SK-MEL-5 (cell line): ENCODE measurements at places on chromosomes 7 and 10.

DNA sequence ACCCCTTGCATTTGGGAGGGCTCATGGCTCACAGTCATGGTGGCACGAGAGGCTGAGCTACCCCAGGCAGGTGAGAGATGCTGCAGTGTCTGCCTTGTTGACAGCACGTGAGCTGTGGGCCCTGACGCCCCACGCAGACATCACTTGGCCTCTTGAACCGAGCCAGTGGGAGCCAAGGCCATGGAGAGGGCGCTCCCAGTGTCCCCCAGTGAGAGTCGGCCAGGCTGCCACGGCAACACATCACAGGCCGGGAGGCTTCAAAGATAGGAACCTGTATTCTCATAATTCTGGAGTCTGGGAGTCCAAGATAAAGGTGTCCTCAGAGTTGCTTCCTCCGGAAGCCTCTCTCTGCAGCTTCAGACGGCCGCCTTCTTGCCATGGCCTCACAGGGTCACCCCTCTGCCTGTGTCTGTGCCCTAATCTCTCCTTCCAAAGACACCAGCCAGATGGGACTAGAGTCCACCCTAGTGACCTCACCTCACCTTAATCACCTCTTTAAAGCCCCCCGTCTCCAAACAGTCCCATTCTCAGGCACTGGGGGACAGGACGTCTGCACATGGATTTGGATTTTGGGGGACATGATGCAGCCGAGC is 119.6 kb downstream of the KLF6 start:
- DNase-seq, result no peak

- DNase-seq, result no peak
Observed at GRCh38 chr10:79345241-79346011, 1.8 kb upstream of the PPIF start.

DNA sequence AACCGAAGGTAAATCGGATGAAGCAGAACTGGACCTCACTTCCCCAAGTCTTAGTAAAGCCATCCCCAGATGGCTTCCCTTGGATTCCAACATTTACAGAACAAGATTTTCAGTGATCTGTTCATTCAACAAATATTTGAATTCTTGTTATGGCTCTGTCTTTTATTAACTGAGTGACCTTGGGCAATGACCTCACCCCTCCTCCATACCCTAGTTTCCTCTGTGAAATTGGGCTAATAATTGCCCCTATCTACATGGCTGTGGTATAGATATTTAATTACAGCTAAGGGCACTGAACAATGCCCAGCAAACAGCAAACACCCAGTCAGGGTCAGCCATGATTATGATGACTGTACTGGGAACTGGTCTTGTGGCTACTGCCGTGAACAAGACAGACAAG is 19.1 kb downstream of the TECTB start:
- DNase-seq, result no peak

- DNase-seq, result no peak
Observed at GRCh38 chr10:23280419-23281043, 64.1 kb downstream of the C10orf67 start.

DNA sequence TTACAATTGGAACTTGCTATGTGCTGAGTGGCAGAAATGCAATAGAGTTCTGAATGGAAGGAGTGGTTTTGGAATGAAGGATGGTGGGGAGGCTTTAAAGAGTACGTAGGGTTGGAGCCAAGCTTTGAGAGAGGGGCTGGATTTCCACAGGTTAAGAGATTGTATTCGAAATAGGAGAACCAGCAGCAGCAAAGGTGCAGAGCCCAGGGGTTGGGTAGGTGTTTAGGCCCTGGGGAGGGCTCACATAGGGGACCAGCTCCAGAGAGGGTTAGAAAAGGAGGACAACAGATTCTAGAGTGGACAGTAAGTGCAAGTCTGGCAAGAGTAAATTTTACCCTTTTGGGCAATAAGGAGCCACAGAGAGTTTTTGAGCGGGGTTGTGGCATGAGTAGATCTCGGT is 297.2 kb downstream of the RPS24 start:
- DNase-seq, result no peak

GRCh38 chr10:33333260-33334101 is 986 bp downstream of the NRP1 start:
- DNase-seq, result no peak

DNA sequence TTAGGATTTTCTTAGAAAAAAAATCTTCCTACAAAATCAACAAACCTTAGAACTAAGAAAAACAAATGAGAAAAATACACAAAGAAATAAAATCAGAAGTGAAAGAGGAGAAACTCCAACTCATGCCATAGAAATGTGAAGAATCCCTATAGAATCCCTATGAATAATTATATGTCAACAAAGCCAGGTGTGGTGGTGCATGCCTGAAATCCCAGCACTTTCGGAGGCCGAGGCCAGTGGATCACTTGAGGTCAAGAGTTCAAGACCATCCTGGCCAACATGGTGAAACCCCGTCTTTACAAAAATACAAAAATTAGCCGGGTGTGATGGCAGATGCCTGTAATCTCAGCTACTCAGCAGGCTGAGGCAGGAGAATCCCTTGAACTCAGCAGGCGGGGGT is 27.1 kb downstream of the ACSM6 start:
- DNase-seq, result no peak

- peak; percentile 3 for DNase-seq
Observed at GRCh38 chr10:23095966-23096801, 805 bp downstream of the MSRB2 start.

DNA sequence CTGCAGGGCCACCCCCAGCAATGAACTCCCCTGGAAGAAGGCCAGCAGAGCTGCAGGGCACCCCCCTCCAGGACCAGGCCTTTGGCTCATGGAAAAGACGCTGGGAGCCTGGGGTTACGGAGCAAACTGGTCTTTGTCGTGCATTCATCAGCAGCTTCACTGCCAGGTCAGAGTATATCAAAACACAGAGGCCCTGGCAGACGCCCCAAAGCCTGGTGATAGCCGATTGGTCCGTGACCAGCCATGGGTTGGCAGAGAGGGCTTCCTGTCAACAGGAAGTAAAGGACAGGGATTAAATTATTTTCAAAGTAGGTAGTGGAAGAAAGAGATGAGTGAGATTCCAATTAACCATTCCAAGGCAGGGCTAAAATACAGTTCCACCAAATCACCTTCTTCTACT is 9.0 kb downstream of the PRKAG2 start:
- no peak for DNase-seq

GRCh38 chr10:93039721-93040120 is 20.9 kb upstream of the CYP26C1 start:
- DNase-seq, result peak; percentile 55

DNA sequence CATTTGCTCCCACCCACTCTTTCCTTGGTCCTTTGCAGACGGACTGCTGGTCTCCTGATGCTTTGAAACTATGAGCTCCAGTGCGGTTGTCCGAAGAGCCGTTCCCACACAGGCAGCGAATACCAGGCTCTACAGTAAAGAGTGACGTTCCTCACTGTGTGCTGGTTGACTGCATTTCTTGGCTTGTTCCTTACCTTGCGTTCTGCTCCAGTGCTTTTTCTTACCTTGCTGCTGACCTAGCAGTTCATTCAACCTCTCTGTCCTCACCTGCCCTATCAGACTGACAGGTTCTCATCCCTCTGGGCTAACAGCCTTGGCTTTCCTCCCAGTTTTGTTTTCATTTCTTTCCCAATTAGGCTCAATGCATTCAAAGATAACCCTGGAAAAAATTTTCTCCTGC is 214.8 kb downstream of the TMEM178B start:
- no peak for DNase-seq

DNA sequence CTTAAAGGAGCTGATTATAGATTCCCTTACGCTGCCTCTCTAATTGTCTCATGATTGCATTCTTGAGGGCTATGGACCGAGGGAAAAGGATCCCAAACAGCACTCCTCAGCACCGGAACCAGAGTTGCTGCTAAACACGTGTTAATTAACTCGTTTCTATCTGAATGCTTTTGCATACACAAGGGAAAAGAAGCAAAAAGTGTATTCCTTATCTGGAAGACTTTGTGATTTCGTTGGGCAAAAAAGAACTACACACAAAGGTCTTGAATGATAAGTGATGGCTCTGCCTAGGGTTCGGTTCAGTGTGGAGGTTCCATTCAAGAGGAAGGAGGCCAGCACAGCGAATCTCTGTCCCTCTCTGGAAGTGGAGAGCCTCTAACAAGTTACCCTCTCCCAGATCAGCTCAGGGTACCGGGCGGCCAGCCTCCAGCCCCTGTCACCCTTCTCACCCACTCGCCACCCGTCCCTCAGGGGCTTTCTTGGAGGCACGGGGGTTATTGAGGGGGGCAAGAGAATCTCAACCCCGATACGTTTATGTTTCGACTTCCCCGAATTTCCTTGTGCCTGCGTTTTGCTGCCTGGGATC is 515 bp upstream of the SLC4A2 start:
- DNase-seq, result peak; percentile 30

DNA sequence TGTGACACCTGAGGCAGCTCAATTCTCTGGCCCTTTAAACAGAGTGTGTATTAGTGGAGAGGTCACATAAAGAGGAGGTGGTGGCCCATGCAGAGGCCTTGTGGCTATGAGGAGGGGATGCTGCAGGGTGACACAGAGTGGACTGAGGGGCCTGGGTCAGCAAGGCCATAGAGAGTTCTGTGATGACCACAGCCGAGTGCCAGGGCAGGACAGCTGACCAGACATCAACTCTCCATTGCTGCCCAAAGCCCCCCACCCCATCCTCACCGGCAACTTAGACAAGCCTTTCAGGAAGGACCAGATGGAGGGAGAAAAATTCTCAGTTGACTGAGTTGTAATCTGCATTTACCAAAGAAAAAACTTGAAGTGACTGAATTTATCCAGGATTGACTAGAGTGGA is 378.1 kb downstream of the RPS24 start:
- no peak for DNase-seq

DNA sequence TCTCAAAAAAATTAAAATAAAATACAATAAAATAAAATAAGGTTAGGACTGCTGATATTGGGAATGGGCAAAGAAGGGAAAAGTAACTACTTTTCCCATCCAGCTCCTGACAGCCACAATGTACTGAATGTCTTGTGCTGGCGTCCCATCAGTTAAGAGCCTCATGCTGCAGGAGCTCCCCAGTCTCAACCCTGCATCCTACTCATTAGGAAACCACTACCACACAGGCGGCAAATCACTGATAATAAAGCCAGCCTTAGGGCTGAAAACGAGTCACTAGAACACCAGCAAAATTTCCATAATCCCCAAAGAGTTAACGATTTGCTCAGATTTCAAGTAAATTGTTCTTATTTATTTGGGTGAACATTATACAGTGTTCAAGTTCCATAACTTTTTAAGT is 4.3 kb downstream of the YWHAG start:
- DNase-seq, result no peak

DNA sequence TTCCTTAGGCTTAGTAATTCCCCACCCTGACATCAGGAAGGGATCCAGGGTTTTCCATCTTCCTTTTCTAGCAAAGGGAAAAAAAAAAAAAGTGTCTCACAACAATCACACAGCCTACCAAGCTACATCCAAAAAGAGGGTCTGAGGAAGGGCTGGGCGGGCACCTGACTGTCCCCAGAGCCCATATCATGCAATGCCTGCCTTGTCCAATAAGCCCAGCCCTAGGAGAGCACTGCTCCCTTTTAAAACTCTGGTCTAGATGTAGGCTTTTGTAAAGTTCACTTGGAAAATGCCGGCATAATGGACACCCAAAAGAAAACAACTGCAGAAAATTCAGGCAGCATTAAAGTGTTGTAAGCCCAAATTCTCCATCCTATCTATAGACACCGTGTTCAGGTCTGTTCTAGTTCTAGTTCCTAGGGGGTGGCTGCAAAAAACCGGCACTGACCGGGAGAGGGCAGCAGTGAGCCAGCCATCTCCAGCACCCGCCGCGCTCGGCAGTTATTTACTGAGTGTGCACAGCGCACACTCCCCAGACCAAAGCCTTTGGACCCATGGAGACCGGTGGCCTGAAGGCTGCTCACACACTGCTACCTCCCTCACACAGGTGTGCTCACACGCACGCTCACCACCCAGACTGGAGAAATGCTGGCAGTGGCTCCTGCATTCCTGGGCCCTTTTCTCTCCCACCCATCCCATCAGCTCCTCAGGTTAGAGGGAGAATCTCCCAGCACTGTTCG is 48.7 kb downstream of the PODXL start:
- DNase-seq, result peak; percentile 87

- no peak for DNase-seq
Observed at GRCh38 chr7:30501264-30501663, 3.4 kb downstream of the GGCT start.

DNA sequence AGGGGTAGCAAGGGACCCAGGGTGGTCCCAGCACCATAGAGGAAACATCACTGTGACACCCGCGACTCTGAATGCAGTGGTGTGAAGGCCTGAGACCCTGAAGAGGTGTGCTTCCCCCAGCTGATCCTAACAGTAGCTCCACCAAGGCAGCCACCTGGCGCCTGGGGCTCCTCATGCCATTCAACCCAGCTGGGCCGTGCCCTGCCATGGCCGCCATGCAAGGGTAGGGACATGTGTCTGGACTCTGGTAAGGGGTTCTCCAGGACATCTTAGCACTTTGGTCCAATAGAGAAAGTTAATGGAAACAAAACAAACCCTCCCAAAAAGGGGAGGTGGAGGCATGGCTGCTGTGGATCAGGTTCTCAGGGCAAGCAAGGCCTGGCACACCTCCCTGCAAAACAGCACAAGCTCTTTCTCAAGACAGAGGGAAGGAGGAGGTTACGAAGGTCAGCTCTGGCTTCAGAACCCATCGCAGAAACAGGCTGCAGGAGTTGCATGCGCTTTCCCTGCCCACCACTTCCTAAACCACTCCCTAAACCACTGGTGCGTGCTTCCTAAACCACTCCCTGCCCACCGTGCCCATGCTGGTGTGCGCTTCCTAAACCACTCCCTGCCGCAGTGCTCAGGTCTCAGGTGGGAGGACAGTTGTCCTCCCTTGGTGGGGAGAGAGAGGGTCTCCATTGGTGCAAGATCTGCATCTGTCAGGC is 108.7 kb downstream of the LARP4B start:
- no peak for DNase-seq

DNA sequence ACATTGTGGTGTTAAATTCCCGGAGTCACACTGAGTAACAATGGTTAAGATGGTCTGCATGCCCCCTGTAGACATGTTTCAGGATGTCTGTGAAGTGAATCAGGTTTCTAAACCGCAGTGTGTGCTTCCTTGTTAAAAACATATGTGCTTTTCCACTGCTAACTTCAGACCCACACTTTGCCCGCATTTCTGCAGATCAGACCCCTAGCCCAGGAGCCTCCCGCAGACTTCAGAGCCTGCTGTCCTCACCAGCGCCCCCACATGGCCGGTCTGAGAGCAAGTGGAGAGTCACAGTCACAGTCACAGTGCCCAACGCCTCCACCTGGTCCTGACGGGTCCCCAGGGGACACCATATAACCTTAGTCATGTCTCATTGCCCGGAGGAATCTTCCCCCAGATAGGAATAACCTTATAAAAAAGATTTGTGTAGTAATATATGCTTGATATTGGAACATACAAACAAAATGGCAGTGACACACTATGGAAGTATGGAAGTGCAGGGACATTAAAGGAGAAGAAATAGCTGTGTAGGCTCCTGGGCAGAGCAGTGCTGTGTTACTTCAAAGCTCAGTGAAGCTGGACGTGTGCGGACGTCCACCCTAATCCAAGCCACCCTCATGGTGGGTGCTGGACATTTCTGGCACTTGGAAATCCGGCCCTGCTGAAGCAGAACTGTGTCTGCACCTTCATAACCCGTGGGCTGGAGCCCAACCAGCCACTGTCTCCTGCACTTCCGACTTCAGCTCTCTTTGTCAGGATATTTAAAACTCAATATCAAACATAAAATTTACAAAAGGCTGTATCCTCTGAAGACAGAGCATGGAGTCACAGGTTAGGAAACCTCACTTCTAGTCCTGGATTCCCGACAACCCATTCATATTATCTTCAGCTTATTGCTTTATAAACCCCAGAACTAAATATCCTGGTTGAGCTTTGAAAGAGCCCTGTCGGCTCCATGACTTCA is 29.0 kb downstream of the GSTO2 start:
- DNase-seq, result peak; percentile 71

- no peak for DNase-seq
Observed at GRCh38 chr10:49505076-49505475, 33.8 kb downstream of the ERCC6 start.
